Trophoblast cell (in vitro differentiated cells and primary cell): ENCODE measurements at places on chromosomes 4 and X.

- no peak for DNase-seq
Measured at GRCh38 chr4:155687380-155687982, 20.8 kb downstream of the GUCY1A1 start.

DNA sequence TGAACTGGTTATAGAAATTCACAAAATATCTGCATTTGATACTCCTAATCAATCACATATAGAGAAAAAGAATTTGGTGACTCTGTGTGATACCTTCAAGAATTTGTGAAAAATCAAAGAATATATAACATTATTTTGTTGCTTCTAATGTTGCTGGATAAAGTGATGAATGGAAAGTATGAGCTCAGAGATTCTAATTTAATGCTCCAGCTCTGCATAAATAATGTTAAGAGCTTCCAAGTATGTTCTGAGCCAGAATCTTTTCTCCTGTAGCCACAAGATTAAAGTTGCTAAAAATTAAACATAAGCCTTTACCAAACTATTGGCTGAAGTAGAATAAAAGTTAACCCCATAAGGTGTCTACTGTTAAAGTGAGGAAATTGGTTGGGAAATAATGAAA, 294.7 kb upstream of the CT83 start:
- DNase-seq, result no peak

- peak; percentile 16 for DNase-seq
Measured at GRCh38 chrX:12901486-12901885, 4.9 kb upstream of the TLR8 start.

- no peak for DNase-seq
Measured at GRCh38 chr4:126404549-126404948, 1089.8 kb downstream of the FAT4 start.

- peak; percentile 66 for DNase-seq
Measured at GRCh38 chr4:159021597-159022385, 81.1 kb upstream of the RAPGEF2 start.

GRCh38 chrX:19086102-19086772, 36.0 kb downstream of the ADGRG2 start:
- no peak for DNase-seq

DNA sequence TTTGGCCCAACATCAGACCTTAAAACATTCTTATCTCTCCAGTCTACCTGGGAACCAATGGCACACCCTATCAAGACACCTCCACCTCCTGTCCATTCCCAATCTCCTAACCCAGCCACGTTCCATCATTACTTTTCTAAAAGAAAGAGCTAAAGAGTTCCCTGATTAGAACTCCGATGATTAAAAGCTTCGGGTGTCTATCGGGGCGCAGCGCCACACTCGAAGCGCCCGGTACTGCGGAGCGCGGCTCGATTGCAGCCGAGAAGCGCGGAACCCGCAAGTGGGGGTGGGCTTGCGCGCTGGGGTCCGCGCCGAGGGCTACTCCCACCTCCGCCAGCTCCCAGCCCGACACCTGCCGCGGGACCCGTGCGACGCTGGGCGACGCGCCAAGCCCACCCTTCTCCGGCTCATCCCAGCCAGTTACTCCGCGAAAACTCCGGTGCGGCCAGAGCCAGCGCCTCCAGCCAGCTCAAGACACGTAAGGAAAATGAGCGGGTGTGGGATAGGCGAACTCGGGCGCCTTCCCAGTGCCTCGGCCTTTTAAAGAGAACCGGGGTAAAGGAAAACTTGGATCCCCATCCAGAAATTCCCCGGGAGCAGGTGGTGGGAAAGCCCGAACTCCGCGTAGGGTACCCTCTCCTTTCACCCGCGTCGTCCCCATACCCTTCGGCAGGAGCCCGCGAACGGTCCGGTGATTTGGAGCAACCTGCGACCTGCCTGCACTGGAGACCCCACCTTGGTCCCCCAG, 593 bp downstream of the NPY1R start:
- DNase-seq, result no peak

DNA sequence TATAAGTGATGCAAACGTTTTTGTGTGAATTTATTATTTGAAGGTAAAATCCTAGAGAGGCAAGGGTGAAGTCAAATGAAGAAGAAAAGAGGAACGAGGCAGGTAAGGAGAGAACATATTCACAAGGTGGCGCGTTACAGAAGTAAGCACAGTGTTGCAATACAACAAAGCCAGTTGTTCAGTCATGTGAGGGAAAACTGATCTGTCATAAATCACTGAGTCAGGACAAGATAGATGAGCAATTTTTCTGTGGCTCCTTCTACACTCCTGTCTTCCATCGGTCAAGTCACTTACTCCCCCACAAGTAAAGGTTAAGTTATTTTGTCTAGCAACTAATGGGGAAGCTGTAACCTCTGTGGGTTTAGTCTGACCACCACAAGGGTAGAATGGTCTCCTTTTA, 203.0 kb upstream of the GK2 start:
- DNase-seq, result no peak

GRCh38 chr4:162149644-162150043, 14.2 kb downstream of the FSTL5 start:
- DNase-seq, result no peak

DNA sequence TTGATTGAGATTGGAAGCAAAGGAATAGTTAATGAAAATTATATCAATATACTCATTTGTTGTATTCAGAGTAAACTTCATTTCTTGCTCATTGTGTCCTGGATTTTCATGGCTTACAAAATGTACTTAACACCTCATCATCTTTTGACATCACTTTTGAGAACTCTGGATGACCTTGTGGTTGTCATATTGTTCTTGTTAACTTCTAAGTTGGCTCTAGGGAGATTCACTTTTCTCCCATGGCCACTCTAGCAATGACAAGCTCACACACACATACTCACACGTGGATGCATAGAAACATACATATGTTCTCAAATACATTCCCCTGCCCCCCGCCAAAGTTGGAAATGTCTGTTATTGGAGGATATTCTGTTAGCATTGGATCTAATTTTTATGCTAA, 15.3 kb downstream of the PHEX start:
- no peak for DNase-seq

DNA sequence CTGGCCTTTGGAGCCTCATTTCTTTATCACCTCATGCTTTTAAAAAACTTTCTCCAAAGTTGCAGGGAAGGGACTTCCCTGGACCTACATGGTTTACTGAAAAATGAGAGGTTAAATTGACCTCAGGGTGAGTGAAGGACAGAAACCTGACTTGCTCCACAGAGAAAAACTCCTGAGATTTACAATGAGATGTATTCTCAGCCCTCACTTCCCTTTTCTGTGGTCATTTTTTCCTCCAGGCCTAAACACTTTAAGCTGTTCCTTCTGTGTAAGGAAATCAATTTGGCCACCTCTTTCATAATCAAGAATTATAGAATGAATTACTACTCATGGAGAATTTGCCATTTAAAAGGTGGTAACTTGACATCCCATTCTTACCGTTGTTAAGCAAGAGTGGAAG, 77.9 kb downstream of the HPGD start:
- no peak for DNase-seq

GRCh38 chr4:143407474-143407873, 70.8 kb downstream of the GAB1 start:
- no peak for DNase-seq

DNA sequence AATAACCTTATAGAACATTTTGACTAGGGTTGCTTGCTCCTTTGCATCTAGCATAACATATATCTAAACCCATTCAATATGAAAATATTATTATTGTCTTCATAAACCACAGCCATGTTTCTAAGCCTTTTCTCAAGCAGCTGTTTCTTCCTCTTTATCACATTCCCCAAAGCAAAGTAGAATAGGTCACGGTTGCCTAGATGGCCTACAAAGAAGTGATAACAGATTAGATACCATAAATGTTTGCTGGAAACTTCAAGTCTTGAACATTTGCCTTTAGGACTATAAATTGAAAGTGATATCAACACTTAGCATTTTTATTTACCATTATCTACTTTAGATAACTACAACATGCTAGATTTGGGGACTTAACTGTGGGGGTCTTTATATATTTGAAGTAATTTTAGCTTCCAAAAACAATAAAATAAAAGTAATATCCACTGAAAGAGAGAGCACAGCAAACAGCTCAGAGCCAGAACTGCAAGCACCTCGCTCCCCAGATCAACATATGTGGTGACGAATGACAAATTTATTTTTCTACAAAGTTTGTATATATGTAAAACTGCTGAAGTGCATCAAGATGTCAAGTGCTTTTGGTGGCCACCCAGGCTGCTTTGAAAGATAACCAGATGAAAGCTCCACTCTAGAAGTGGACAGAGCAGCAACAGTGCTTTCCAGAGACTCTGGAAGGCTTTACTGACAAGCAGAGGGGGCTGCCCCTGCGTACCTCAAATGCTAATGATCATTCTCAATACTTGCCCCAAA, 8.0 kb downstream of the HHIP start:
- DNase-seq, result no peak

DNA sequence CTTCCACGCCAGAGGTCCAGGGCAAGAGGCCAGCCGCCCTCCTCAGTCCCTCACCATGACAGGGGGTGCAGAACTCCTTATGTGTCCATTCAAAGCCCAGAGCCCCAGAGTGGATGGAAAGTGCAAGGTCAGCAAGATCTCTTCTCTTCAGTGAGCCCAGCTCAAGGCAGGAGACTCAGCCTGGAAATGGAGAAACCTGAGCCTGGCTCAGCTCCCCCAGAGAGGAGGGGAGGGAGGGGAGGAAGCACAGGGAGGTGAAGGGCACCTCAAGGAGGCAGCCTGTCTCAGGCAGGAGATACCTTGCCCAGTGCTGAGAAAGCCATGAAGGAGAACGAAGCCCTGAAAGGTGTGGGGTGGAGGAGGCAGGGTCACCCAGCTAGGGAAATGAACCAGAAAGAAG, 121.8 kb upstream of the PJA1 start:
- no peak for DNase-seq

GRCh38 chr4:52852711-52853110, 9.4 kb upstream of the RASL11B start:
- DNase-seq, result no peak

DNA sequence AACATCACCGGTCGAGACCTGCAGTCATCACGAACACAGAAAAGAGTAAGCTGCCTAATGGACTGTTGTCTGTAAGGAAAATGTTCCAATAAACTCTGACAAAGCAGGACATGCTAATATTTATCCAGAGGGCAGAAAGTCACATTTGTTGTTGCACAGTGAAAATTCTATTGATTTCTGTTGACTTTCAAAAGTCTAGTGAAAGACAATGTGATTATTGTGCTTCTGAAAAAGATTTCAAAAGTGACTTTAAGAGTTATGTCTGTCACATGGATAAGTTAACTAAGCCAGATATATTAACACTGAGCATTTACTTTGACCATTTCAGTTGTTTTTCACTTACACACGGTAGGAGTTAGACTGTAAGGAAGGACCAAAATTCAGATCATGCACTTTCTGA, 9.3 kb upstream of the RFC1 start:
- no peak for DNase-seq

GRCh38 chrX:49291615-49292337, 11.7 kb upstream of the GAGE10 start:
- DNase-seq, result peak; percentile 65

DNA sequence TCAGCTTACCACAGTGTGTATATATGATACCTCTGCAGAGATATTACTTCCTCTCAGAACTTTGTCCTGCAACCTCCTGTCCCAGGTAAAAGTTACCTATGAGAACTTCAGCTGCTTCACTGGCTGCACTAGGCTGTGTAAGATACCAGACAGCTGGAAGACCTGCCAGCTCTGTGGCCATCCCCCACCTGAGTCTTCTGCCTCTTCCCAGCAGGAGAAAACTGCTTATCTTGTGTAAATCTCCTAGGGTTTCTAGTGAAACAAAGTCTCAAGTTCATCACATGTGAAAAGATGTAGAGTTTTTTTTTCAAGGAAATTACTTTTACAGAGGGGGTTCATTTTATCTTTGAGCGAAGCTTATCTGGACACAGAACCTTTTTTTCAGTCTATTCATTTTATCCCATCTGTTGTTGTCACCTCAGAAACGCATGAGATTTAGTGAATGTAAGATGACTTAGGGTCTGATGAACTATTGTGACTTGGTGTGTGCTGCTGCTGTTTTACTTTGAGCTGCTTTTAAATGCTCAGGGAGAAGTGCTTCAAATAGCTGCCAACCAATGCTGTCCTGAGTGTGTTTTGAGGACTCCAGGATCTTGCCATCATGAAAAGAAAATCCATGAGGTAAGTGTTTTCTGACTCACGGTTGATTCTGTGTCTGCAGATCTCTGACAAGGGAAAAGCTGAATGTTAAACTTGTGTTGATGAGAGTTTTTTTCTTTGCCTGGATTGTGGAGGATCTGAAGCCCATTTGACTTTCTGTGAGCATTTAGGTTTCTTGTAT, 187.8 kb downstream of the FRAS1 start:
- no peak for DNase-seq

DNA sequence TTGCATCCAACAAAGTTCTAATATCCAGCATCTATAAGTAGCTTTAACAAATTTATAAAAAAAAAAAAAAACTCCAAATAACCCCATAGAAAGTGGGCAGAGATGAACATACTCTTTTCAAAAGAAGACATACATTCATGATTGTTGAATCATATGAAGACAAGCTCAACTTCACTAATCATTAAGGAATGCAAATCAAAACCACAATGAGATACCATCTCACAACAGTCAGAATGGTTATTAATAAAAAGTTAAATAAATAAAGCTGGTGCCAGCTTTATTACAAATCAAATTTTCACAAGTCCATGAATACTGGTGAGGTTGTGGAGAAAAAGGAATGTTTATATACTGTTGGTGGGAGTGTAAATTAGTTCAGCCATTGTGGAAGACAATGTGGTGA, 592.0 kb downstream of the IQCM start:
- no peak for DNase-seq

GRCh38 chr4:140450352-140450751, 22.9 kb upstream of the CLGN start:
- DNase-seq, result no peak

DNA sequence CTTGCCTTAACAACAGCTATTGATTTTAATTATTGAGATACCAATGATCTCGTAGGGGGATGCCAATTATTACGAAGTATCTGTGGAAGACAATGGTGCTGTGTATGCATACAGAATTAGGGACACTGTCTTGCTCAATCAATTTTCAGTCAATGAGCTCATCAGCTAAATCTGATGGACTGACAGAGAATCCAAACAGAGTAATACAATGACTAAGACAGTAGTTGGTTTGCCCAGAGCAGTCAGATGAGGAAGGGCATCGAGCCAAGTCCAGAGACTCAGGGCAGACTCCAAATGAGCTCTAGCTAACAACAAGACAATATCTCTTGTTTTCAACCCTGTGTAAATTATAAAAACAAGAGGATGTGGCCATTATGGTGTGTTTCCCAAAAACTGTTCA, 14.7 kb upstream of the GSX2 start:
- no peak for DNase-seq

GRCh38 chr4:52028970-52029369, 8.8 kb upstream of the LRRC66 start:
- no peak for DNase-seq

- DNase-seq, result peak; percentile 13
Measured at GRCh38 chrX:106619797-106620196, 8.0 kb downstream of the RADX start.

- DNase-seq, result no peak
Measured at GRCh38 chrX:129747533-129747932, 8.8 kb downstream of the XPNPEP2 start.

GRCh38 chr4:173091362-173091761, 77.2 kb upstream of the GALNT7 start:
- no peak for DNase-seq
